ENCODE measurements at places on chromosomes 7 and 10.
A peak's percentile ranks its signal among the peaks of the same experiment; 100 is the strongest.

DNA sequence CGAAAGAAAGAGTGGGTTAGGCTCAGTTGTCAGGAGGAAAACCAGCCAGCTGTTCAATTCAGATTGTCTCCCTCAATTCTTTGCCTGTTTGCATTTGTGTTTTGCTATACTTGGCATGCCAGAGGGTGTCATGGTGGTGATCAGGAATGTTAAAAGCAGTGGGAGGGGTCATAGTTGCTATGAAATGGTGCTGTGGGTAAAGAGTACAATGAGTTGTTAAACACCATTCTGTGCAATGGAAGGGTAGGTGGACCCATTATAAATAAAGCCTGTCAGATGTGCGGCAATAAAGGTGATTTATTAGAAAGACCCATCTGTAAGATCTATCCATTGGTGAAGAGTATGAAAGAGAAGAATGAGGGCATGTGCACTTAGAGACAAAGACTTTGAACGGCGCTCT, 82.2 kb downstream of the MRPL32 start:
- no peak for DNase-seq

DNA sequence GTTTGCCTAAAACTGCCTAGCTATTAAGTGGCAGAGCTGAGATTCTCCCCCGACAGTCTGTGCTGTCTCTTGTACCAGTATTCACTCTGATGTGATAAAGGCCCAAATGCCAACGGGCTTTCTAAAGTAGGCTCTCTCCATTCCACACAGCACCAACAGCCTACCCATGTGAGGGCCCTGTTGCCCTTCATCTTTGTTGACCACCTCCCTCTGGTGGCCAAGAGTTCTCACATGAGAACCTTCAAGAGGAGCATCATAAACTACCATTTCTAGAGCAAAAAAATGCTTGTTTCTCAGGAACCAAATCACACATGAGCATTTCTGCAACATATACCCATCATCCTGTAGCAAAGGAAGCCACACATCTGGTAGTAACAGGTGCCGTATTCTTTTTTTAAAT, 185.8 kb downstream of the GRM8 start:
- DNase-seq, result peak; percentile 69

DNA sequence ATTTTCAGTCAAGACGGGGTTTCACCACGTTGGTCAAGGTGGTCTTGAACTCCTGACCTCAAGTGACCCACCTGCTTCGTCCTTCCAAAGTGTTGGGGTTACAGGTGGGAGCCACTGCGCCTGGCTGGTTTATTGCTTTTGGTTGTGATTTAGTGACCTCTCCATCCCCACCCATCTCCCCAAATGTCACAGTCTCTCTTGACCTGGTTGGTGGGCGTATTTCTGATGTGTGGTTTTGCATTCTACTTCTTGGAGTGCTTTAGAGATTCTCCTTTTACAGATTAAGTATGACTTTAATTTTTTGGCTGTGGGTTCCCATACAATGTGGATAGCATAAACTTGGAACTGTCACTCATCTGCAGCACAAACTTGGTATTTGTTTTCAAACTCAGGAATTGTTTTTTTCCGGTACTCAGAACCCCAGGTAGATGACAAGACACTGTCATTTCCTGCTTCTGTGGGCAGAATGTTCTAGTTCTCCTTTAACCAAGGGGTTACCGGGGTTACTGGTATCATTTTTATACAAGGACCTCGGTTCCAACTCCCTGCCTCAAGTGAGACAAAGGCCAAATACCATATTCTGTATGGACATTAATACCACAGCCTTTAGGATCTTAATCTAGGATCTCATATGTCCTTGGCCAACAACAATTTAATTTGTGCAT, 50.5 kb downstream of the MRC1 start:
- no peak for DNase-seq

- DNase-seq, result no peak
These were observed 60.1 kb downstream of the ZRANB1 start for GRCh38 chr10:125002047-125002422.

DNA sequence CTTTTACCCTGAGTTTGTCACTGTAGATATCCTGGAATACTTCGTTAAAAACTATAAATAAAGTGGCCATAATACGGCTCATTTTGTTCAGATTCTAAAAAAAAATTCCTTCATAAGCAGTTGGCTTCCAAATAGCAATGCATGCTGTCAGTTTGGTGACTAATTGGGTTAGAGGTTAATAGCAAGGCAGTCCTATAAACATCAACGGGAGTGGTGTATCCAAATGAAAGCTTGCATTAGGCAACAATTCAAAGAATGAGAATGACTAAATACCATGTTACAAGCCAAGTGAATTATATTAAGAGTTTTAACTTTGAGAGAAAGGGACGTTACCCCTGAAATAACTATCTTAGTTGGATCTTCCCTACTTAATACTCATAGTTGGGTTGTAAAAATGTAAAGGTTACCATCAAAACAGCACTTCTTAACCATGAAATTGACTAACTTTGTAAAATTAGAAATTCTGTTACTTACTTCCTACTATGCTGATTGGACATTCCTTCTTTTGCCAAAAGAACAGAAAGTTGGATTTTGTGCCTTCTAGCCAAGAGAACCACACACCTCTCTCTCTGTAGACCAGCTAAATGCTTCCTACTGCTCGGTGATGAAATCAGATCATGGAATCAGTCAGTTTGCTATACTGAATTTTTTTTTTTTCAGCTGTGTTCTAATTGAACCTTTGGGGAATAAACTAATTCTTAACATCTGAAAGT, 98.0 kb downstream of the KAT6B start:
- DNase-seq, result peak; percentile 31

- peak; percentile 79 for DNase-seq
These were observed 208.8 kb downstream of the KCNMA1 start for GRCh38 chr10:77428691-77429395.

DNA sequence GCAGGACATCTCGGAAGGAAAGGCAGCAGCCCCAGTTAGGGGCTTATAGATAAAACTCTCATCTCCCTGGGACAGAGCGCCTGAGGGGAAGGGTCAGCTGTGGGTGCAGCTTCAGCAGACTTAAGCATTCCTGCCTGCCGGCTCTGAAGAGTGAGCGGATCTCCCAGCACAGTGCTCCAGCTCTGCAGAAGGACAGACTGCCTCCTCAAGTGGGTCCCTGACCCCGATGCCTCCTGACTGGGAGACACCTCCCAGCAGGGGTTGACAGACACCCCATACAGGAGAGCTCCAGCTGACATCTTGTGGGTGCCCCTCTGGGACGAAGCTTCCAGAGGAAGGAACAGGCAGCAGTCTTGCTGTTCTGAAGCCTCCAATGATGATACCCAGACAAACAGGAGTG, 117.1 kb upstream of the POT1 start:
- DNase-seq, result no peak

DNA sequence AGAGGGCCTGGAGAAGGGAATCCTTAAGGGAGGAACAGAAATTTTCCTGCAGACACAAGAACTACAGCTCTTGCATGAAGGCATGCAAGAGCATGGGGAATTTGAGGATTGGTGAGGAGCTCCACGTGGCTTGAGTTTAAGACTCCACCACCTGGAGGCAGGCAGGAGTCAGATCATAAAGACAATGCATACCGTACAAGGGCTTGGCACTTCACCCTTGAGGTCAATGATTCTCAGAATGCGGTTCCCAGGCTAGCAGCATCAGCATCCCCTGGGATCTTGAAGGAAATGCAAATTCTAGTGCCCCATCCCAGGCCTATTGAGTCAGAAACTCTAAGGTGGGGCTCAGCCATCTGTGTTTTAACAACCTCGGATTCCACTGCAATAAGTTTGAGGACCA, 143.8 kb downstream of the C7orf25 start:
- peak; percentile 48 for DNase-seq

- no peak for DNase-seq
These were observed 41.1 kb upstream of the CABCOCO1 start for GRCh38 chr10:61621605-61622051.

DNA sequence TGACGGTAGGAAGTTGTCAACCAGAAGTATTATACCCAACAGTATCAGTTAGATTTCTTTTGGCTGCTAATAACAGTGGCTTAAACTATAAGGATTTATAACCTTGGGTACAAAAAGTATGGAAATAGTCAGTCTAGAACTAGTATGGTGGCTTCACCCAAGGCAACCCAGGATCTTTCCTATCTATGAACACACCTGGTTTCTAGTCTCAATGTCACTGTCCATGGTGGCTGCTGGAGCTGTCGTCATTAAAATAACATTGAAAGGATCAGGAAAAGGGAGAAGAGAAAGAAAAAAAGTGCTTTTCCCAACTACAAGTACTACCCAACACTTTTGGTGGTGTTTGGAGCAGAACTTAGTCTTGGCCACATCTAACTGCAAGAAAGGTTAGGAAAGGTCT, 27.7 kb downstream of the PHTF2 start:
- DNase-seq, result peak; percentile 32

DNA sequence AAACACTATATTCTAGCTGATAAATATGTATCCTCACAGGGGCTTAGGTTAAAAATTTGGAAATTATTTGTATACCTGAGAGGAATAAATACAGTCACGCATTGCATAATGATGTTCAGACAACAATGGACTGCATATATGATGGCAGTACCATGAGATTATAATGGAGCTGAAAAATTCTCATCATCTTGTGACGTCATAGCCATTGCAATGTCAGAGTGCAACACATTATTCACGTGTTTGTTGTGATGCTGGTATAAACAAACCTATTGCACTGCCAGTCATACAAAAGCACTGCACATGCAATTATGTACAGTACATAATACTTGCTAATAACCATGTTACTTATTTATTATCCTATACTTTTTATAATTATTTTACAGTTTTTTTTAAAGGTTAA, 31.4 kb downstream of the STEAP1B start:
- DNase-seq, result no peak

DNA sequence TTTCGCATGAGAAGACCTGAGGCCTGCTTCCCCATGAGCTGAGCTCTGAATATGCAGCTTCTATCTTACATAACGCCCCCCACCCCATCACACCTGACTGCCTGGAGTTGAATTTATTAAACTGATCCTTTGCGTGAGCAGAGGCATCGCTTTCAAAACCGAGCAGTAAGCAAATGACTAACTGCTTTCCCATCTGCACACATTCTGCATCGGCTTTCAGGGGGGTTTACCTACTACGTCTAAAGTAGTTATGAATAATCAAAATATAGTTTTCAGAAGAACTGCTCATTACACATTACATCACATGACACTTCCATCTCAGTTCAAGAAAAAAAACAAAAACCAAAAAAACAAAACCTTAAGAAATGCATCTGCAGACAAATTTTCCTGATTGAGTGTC, 54.7 kb upstream of the EGR2 start:
- no peak for DNase-seq

- no peak for DNase-seq
These were observed 335.4 kb downstream of the PTPRN2 start for GRCh38 chr7:158252081-158252836.

- no peak for DNase-seq
These were observed 92.1 kb downstream of the SRI start for GRCh38 chr7:88127637-88128290.

- no peak for DNase-seq
These were observed 69.4 kb upstream of the FZD1 start for GRCh38 chr7:91194841-91195240.

DNA sequence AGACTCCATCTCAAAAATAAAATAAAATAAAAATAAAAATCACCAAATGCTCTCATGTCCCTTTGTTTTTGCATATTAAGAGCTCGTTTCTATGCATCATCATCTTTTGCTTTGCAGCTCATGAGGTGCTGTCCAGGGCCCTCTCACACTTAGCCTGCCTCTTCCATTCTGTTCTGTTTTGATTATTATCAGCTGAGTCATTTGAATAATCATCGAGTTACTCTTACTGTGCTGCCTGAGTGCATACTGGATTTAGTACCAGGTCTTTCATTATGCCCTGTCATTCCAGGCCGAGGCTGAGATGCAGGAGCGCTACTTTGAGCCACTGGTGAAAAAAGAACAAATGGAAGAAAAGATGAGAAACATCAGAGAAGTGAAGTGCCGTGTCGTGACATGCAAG, 33.0 kb downstream of the UCMA start:
- DNase-seq, result no peak

DNA sequence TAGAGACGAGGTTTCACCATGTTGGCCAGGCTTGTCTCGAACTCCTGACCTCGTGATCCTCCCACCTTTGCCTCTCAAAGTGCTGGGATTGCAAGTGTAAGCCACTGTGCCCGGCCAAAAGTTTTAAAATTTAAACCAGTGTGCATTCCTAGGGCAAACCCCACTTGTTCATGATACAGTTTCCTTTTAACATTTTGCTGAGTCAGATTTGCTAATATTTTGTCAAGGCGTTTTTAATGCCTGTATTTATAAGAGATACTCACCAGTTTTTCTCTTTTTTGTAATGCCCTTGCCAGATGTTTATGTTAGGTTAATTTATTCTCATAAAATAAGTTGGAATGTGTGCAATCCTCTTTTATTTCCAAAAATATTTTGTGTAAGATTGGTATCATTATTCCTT, 927.4 kb downstream of the DNAJB9 start:
- DNase-seq, result no peak

DNA sequence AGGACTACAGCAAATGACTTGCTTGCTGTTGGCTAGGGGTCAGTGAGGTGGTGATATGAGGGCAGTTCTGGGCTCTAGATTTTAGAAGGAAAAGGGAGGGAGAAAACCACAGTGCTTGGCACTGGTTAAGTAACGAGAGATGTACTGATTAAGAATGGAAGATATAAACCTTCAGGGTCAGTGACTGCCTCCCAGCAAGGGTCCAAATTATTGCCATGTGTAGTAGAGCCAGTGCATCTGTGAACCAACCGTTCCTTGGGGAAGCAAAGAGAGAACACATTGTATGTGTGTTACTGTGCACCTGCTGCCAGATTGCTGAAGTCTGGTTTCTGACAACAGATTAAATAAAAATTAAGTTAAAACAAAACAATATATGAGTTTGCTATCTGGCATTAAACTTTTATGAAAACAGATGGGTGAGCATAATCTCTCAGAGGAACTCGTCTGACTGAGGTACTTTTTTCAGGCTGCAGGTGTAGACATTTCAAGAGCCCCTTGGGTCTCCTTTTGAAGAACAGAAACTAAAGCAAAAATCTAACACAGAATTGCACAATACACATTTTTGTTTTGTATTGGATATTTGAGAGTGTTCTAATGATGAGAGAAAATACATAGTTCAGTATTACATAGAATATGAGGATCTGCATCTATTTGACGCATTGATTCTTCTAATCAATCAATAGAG, 1120.6 kb downstream of the SORCS3 start:
- DNase-seq, result no peak

DNA sequence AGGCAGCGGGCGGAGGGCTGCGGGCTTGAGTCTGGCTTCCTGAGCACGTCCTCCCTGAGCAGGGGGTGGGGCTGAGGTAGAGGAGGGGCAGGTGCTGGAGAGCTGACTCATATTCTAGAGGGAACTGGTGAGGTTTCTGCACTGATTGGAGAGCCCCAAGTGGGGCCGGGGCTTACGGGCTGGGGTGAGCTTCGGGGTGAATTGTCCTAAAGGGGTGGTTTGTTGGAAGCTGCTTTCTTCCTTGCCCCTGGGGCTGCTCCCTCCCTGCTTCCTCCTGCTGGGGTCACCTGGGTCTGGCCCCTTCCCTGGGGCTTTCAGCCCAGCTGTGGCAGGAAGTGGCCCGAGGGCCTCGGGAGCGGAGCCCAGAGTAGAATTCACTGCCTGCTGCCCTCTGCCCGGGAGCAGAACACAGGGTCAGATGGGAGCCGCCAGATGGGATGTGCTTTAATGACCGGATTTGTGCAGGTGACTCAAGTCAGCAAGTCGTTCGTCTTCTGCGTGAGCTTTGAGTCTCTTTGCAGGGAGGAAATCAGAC, 48.6 kb downstream of the FAM20C start:
- no peak for DNase-seq

GRCh38 chr7:33601884-33602283, 303.5 kb upstream of the BMPER start:
- DNase-seq, result no peak
